ENCODE measurements at places on chromosomes 13 and 19.

GRCh38 chr13:75612354-75612753 lies 23.8 kb upstream of the LMO7 start:
- no peak for DNase-seq

DNA sequence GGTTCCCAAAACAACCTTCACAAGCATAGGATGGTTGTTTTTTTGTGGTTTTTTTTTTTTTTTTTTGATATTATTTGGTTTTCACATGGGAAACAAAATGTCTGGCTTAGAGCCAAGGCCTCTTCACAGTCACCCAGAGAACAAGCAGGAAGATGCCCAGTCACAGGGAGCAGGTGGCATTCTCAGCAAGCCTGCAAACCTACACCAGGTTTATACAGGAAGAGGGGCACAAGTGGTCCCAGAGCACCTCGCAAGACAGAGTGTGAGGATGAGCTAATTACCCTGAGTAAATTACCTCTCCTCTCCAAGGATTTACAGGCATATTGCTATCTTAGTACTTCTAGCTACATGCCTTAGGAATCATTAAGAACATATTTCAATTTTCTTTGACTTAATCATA lies 1375.6 kb downstream of the EFNB2 start:
- DNase-seq, result no peak

- no peak for DNase-seq
Observed at GRCh38 chr13:92767468-92767867, 459.1 kb upstream of the GPC6 start.

GRCh38 chr13:109331898-109332297 lies 454.5 kb downstream of the IRS2 start:
- DNase-seq, result no peak

DNA sequence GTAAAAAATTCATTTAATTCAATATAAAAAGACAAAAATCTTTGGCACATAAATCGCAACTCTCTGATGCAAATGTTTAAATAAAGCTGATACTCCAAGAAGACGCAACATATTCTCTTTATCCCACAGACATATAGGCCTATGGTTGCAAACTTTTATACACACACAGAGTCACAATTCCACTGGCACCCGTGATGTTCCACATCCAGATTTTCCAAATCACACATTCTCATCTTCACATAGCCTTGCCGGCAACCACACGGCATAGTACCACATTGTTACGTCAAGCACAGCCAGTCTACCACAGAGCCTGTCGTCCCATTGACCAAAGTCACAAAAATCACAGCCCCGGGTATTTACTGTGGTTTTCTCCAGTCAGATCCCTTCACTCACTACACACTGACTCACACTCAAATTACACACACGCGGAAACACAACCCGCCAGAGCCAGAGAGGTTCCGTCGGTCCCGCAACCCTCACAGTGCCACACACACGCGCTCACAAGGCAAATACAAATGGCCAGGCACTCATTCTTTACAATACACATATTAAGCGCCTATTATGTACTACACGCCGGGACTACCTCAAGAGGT lies 546 bp upstream of the ZNF546 start:
- DNase-seq, result peak; percentile 5

- DNase-seq, result no peak
Observed at GRCh38 chr13:61900033-61900432, 484.4 kb upstream of the PCDH20 start.

- DNase-seq, result no peak
Observed at GRCh38 chr19:2303211-2303798, 4.6 kb downstream of the LINGO3 start.

DNA sequence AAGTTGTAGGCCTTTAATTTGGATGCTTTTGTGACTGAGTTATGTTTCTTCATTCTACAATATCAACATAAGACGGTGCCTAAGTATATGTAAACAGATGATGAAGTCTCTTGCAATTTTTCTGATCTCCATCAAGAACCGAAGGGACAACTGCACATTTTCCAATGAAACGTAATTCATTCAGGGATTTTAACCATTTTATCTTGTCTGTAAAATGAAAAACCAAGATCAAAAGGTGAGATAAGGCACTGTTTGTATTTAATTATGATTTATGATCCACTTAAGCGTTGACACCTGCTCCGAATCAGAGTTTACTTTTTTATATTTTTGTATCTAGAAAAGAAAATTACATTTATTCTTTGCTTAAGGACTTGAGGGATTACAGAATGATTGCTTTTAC lies 556.8 kb upstream of the ARGLU1 start:
- DNase-seq, result no peak

GRCh38 chr13:33235078-33235477 lies 50.5 kb downstream of the STARD13 start:
- no peak for DNase-seq

- DNase-seq, result no peak
Observed at GRCh38 chr19:45440873-45441654, 17.3 kb upstream of the ERCC1 start.

DNA sequence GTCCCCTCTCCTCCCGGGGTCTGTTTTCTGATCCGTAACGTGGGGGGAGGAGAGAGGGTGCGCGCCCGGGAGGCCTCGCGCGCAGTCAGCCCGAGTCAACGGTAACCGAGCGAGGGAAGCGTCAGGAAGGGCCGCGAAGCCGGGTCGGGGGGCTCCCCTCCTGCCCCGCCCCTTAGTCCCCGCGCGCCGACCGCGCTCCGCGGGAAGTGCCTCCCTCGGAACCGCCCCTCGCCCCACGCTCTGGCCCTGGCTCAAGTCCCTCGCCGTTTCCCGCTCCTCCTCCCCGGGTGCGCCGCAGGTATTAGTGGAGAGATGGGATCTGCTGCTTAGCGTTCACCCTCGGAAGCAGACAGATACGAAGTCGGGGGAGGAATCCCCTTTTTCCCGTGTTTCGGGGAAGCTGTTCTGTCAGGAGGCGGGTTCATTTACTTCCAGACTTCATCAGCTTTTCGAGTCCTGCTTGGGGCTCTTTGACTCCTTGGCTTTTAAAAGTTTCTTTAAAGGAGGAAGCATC lies 770 bp downstream of the HNRNPM start:
- no peak for DNase-seq

DNA sequence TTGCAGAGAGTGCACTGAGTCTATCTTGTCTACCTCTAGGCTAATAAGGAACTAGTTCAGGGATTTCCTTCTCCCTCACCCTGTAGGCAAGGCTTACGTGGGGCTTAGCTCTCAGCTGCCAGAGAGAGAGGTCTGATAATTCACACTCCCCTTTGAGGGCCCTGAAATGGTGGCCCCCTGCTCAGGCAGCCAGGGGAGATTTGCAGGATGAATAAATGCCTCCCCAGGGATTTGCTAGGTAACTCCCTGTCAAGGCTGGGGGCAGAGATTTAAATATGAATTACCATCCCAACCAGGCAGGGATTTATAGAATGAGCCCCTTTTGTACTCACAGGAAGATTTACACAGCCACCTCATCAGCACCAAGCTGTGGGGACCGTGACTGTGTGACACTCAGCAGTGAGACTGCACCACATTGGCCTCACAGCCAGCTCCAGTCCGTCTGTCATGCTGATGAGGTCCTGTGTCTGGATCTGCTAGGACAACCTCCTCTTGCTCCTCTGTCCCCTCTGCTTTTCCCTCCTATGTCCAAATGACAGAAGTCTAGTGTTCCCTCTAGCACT lies 73.4 kb downstream of the CBY2 start:
- no peak for DNase-seq

DNA sequence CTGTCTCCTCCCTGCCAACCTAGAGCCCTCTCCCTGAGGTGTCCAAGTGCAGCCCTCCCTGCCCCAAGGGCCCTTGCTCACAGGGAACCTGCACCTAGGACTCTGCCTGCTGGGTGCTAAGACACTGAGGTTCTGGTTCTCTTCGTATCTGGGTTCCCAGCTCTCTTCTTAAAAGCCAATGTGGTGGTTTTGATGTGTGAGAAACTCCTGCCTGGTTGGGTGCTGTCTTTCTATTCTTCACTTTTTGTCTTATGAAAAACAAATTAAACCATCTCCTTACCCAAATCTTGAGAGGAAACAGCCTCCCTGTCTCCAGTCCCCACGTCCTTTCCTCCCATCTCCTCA lies 4.3 kb upstream of the KMT2B start:
- DNase-seq, result no peak

DNA sequence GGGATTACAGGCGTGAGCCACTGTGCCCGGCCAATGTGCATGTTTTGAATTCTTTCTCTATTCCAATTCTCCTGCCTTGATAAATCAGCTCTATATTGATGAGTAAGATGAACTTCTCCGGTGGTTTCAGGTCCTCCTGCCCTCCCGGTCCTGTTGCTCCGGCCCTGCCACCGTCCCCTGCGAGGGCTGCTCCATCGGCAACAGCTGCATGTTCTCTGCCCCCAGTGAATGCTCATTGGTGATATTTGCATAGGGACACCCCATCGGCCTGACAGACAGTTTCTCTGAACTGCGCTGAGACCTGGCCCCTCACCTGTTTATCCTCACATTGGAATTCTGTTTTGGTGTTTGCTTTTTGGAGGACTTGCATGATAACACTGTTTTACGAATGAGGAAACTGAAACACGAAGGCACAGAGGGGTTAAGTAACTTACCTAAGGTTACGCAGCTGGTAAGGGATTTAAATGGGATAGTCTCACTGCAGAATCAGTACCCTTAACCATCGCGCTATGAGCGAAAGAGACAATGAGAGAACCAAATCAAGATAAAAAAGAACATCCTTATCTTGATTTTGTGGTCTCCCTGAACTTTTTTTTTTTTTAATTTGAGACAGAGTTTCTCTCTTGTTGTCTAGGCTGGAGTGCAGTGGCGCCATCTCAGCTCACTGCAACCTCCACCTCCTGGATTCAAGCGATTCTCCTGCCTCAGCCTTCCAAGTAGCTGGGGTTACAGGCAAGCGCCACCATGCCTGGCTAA lies 32.2 kb downstream of the ZNF557 start:
- no peak for DNase-seq

DNA sequence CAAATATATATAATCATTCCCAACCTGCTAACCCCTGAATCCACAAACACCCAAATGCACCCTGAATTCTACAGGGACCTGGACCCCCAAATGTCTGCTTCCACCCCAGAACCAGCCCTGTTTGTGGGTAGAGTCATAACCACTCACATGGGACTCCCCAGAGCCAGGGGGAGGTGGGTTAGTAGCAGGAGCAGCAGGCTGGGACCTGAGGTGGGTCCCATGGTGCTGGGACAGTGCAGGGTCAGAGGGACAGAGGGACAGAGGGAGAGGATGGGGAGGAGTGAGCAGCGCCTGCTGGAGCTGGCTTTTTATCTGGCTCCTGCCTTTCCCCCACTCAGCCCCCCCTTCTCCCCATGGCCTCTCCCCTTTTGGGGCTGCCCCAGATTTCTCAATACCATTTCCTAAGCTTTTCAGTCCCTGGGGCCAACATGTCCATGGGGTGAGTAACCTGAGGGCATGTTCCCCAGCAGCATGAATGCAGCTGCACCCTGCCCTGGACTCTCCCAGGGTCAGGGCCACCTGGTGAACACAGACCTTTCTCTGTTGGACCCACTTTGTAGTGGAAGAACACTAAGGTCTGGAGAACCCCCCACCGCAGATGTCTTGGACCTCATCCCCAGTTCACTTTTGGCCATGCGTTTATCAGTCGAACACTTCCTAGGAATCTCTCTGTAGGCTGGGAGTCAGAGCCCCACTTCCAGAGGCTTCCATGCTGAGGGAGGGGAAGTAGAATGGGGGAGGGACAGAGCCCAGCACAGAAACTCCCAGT lies at the start of gene C3:
TSS of gene C3 (minus strand) at position 282 of the 769 bp plus-strand sequence. CDS start at position 221, 61 bp downstream.
- peak; percentile 49 for DNase-seq

- no peak for DNase-seq
Observed at GRCh38 chr19:6680141-6680540, 10.2 kb upstream of the TNFSF14 start.

DNA sequence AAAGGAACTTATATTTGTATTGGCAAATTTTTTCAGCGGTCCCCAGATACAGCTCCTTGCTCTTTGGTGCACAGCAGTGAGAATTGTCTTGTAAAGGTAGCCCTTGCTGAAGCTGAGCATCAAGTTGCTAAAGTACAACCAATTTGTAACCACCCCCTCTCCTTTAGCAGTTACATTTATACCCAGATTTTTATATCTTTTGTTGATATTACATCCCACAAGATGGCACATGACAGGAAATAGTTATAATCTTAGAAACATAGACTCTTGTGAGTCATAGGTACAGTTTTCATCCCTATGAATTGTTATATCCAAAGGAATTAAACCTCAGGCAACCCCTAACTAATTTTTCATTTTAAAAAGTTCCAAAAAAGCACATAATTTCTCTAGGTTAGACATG lies 523.0 kb upstream of the SLITRK1 start:
- no peak for DNase-seq

DNA sequence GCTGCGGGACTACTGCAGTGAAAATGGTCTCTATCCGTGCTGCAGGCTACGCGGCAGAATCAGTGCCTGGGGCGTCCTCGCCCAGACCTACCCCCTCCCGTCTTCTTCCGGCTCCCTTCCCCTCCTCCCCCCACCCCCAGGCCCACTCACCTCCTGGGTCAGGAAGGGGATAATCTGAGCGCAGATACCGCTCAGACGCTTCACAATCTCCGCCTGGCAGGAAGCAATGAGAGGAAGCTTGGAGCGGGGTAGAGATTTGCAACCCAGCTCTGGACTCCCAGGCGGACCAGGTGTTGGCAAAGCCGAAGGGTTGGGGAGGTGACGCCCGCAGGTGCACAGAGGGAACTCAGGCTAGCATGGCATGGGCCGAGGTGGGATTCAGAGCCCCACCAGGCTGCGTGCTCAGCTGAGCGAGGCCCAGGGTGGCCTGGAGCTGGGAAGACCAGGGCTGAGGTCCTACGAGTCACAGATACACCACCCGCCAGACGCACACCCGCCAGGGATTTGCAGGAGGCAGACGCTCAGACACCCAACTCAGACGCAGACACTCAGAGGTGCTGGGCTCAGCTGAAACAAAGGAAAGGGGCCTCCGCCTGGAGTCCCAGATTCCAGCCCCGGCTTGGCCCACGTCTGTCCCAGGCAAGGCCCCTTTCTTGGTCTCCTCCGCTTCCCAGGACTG lies 4.1 kb downstream of the TLE2 start:
- DNase-seq, result no peak

GRCh38 chr13:33722216-33722915 lies 95.6 kb upstream of the RFC3 start:
- DNase-seq, result no peak

- no peak for DNase-seq
Observed at GRCh38 chr19:34644991-34645461, 31.9 kb downstream of the SCGB2B2 start.

GRCh38 chr19:40322271-40322610 lies 26.0 kb downstream of the C19orf47 start:
- DNase-seq, result no peak

- DNase-seq, result no peak
Observed at GRCh38 chr13:23753458-23753857, 135.7 kb downstream of the MIPEP start.
